ENCODE measurements at places on chromosomes 1 and 21.

- H3K4me1 ChIP-seq, result peaks cover 31% of the 10 kb centered on the region
- peaks cover 8% of the 10 kb centered on the region for H3K27me3 ChIP-seq
- H3K27ac ChIP-seq, result no peak overlapping the region
- no peaks in the 10 kb centered on the region for H3K36me3 ChIP-seq
- no peak for DNase-seq
- H3K4me3 ChIP-seq, result peak overlapping the region; percentile 24
Measured at GRCh38 chr1:230866171-230867070, 1.9 kb downstream of the C1orf198 start.

DNA sequence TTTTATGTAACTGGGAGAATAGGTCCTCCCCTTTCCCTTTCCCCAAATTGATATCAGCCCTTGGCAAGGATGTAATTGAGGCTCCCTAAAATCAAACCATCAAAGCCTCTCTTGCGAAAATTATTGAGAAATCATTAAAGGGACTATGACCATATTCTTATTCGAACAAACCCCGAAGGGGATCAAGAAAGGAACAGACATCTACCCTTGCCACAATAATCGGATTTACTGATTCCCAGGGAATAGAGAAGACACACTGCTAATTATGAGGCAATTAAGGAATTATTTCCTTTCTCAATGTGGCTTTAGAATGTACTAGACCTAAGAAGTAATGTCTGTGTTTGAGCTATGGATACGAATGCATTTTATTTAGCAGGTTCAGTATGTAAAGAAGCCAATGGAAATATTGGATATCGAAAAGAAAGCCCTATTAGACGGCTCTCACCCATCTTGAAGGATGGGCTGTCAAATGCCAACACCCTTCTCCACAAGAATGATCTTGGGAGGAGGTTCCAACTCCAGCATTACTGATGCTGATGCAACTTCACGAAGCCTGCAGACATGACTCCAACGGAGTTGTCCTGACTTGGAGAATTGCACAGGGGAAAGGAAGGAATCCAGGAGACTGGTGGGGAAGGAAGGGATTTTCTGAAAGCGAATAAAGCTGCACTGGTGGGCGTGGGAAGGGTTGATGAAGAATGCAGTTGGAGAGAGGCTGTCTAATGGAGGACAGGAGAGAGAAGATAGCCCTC is 11.6 kb upstream of the PTPRF start:
- no peak overlapping the region for H3K4me3 ChIP-seq
- H3K27ac ChIP-seq, result no peak overlapping the region
- no peak for DNase-seq
- no peaks in the 10 kb centered on the region for H3K4me1 ChIP-seq

DNA sequence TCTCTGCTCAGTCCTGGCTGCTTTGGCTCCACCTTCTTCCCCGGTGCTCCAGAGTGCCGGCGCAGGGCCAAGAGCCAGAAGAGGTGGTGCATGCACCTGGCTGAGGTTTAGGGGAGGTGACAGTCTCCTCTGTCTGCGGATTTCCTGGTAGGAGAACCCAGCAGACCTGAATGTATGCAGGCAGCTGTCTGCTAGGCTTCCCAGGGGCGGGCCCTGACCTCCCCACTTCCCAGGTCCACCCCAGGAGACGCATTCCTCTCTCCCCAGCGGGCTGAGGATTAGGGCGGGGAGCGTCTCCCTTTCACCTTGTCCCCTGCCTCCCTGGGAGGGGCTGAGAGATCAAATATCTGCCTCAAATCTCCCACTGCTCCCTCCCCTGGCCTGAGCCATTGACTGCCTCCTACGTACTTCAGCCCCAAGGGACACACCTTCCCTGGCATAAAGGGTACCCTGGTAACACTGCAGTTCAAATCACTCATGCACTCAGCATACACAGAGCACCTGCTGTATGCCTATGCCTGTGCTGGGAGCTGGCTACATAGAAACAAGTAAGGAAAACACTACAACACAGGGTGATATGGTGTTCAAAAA is 27.5 kb downstream of the DMBX1 start:
- H3K27ac ChIP-seq, result no peak overlapping the region
- no peak overlapping the region for H3K4me3 ChIP-seq
- peaks cover 6% of the 10 kb centered on the region for H3K4me1 ChIP-seq
- no peak for DNase-seq

DNA sequence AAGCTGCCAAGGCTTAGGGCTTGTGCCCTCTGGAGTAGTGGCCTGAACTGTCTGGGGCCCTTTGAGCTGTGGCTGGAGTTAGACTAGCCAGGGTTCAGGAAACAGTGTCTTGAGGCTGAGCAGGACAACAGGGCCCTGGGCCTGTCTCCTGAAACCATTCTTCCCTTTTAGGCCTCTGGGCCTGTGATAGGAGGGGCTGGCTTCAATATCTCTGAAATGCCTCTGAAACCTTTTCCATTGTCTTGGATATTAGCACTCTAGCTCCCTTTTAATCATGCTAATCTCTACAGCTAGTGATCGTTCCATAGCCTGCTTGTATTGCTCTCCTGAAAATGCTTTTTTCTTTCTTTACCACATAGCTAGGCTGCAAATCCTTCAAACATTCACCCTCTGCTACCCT is 135.3 kb downstream of the ADGRL4 start:
- no peaks in the 10 kb centered on the region for H3K27me3 ChIP-seq
- DNase-seq, result no peak
- no peaks in the 10 kb centered on the region for H3K36me3 ChIP-seq
- H3K4me3 ChIP-seq, result no peak overlapping the region

- no peaks in the 10 kb centered on the region for H3K36me3 ChIP-seq
- peak; percentile 90 for DNase-seq
- peak within 1 kb of the TSS; percentile 85 for H3K27ac ChIP-seq
- peak within 1 kb of the TSS; percentile 68 for H3K4me3 ChIP-seq
Measured at GRCh38 chr1:20185834-20186782, at the start of the genes PLA2G2C and UBXN10. PLA2G2C (minus strand) TSS chr1:20186518; CDS start chr1:20177363, 9,155 bp downstream. UBXN10 (plus strand) TSS chr1:20186096; CDS start chr1:20190562, 4,466 bp downstream.

DNA sequence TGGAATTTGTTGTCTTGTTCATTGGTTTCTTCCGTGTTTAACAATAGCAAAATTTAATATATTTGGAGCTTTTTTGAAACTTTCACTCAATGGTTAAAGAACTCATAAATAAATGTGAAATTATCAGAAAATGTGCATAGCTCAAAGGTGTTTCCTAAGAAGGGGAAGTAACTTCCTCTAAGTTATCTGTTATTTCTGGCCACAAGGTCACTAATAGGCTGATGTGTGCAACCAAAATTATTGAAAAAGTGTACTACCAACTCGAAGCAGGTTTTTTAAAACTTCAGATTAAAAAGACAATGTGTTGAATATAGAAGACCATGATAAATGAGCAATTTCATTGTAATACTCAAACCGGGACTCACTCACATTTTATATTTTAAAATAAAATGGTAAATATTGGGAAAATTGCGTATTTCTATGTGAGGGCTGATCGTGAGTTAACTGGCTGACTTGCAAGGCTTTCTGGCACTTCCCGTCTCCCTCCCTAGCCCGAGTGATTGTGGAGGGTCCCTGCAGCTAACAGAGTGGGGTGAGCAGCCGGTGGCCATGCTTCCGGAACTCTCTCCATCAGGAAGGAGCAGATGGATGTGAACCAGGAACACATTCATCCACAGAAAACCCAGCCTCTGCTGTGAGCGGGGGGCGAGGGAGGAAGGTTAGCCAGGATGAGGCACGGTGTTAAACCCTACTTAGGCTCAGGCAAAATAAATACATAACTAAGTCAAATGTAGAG is 96.9 kb downstream of the ERG start:
- no peaks in the 10 kb centered on the region for H3K36me3 ChIP-seq
- H3K27me3 ChIP-seq, result peaks cover 18% of the 10 kb centered on the region
- no peak overlapping the region for H3K27ac ChIP-seq
- no peak overlapping the region for H3K4me3 ChIP-seq
- DNase-seq, result no peak

DNA sequence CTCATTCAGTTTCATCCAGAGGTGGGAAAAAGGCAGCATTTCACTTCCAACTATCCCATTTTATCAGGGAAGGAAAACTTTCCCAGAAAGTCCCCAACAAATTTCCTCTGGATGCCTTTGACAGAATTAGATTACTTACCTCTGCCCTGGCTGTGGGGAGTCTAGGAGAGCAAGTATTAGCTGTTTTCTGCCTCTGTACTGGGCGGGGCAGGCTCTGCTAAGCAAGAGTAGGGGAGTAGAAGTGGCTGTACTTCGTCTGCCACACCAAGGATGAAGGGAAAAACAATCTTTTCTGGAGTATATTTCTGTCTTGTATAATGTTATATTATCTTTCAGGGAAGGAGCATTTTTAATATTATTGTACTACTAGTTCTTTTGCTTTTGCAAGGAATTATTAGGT is 78.5 kb downstream of the FNBP1L start:
- H3K4me1 ChIP-seq, result no peaks in the 10 kb centered on the region
- no peak for DNase-seq
- H3K27me3 ChIP-seq, result no peaks in the 10 kb centered on the region

- no peak overlapping the region for H3K27ac ChIP-seq
- no peak for DNase-seq
- no peaks in the 10 kb centered on the region for H3K4me1 ChIP-seq
- no peak overlapping the region for H3K4me3 ChIP-seq
Measured at GRCh38 chr1:68409426-68409825, 40.3 kb downstream of the RPE65 start.

DNA sequence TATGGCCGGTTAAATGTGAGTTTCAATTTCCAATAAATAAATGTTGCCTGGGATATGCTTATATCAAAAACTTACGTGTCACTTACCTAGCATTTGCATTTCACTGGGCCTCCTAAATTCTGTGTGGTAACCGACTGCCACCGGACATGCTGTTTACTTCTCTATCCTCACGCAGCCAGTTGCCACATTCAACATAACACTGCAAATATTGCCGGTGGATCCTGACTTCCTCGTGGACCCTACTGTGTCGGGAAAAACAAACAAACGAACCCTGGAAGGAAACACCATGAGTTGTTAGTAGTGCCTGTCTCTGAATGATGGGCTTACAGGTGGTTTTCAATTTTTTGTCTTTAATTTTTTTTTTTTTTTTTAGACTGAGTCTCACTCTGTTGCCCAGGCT is 54.1 kb downstream of the RIPK4 start:
- no peak for DNase-seq
- no peak overlapping the region for H3K27ac ChIP-seq
- peaks cover under 1% of the 10 kb centered on the region for H3K4me1 ChIP-seq
- H3K4me3 ChIP-seq, result no peak overlapping the region
- H3K36me3 ChIP-seq, result no peaks in the 10 kb centered on the region

GRCh38 chr1:206702803-206703202 is 18.1 kb downstream of the MAPKAPK2 start:
- H3K4me3 ChIP-seq, result no peak overlapping the region
- no peaks in the 10 kb centered on the region for H3K27me3 ChIP-seq
- peak overlapping the region; percentile 87 for H3K27ac ChIP-seq

DNA sequence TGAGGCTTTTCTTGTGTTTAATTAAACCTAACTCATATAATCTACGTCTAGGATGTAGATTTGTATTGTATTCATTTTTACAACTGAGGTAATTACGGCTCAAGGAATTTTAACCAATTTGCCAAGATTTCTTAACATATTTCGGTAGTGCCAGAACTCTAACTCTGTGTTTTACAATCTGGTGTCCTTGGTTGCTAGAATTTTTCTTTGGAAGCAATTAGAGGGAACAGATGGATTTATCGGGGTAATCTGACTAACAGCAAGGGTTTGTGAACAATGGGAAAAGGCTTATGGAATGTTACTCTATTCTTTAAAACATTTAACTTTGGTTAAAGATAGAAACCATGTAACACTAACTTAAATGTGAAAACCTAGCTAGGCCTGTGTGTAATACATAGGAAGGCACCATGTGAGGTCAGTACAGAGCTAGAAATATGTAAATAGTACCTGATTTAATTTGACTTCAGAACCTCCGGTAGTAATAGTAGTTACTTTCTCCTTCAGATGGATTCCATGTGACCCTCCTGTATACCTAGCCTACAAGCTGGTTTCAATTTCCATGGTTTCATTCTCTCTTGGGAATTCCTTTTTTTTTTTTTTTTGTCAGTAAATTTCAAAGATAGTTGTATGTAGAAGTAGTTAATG is 1.2 kb downstream of the MTF2 start:
- H3K4me1 ChIP-seq, result peaks cover 34% of the 10 kb centered on the region
- H3K27me3 ChIP-seq, result no peaks in the 10 kb centered on the region
- DNase-seq, result no peak
- H3K4me3 ChIP-seq, result peak overlapping the region; percentile 94

- H3K4me3 ChIP-seq, result no peak overlapping the region
- H3K27me3 ChIP-seq, result peaks cover 16% of the 10 kb centered on the region
- H3K4me1 ChIP-seq, result no peaks in the 10 kb centered on the region
- peak; percentile 9 for DNase-seq
Measured at GRCh38 chr1:11594222-11594621, 60.0 kb downstream of the FBXO2 start.

Data from activated CD4-positive, alpha-beta T cell treated with anti-CD3 and anti-CD28 coated beads for 36 hours (primary cell).